Thyroid gland (tissue), 4 donors: ENCODE measurements at places on chromosomes 7 and 10. TPM values are rescaled to one million over a fixed set of nuclear protein-coding genes. Genes with fewer than 3 reads are reported as not detected.

DNA sequence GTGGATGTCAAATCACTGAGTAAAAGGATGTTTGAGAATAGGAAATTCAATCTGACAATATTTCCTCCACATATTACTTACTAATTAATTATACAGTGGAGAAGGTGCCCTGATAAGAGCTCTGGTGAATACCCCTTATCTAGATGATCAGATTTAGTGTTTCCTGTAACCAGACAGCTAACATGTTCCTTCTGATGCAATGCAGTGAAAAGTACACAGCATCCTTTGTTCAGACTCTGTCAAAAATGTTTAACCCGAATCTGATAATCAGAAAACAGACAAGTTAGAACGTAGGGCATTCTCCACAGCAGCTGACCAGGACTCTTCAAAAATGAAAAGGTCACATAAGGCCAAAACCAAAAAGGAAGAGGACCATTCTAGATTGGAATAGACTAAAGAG, 46.2 kb downstream of the WDR11 start:
- DNase-seq, result no peak

DNA sequence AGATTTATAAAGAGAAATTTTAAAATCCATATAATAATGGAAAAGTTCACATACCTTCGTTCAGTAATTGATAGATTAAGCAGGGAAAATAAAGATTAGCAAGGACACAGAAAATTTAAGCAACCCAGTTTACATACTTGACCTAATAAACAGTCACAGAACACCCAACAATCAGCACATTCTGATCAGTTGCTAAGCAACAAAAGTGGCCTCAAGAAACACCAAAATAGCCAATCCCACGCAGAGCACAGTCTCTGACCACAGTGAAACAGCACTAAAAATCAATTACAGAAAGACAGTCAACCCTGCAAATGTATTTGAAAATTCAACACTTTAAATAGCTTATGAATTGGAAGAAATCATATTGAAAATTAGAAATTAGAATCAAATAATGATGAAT, 39.3 kb upstream of the DRGX start:
- DNase-seq, result no peak

DNA sequence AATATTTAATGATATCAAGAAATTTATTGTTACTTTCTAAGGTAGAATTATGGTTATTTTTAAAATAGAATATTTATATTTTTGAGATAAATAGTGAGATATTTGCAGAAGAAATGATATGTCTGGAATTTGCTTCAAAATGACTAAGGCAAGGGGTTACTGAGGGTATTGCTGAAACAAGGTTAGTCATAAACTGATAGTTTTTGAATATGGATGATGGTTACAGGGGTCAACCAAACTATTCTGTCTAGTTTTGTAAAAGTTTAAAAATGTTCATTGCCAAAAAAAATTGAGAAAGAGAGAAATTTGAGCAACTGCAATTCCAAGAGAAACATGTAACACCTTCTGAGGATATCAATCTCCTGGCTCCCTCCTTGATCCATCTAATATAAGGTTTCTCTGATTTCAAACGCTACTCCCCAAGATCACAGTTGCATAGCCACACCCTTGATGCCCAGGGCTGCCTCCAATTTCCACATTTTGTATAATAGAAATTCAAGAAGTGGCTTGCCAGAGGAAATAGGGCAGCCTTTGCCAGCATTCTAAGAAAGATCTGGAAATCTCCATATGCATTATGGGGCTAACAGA, 159.4 kb upstream of the NAMPT start:
- no peak for DNase-seq

Gene LRGUK
- total RNA-seq, result 0.67 TPM

Gene SPOCK2
- 12.1 TPM for total RNA-seq

Gene PRRT4
- 1.1 TPM for total RNA-seq
